ENCODE measurements at places on chromosomes 2 and 18.

DNA sequence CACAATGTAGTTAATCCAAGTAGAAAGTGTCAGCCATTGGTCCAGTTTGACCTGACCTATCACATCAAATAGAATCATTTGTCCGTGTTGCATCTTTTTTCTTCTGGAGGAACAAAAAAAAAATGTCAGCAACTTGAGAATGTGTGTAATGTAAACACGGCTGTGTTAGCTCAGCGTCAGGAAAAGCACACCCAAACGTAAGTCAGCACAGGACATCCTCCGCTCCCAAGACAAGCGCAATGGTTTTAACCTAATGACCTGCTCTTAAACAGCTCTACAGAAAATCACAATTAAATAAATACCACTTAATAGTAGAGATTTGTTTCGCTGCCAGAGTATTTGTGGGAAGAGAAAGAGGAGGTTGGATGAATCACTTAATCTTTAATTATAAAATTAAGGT is 59.4 kb downstream of the OSR1 start:
- DNase-seq, result no peak

DNA sequence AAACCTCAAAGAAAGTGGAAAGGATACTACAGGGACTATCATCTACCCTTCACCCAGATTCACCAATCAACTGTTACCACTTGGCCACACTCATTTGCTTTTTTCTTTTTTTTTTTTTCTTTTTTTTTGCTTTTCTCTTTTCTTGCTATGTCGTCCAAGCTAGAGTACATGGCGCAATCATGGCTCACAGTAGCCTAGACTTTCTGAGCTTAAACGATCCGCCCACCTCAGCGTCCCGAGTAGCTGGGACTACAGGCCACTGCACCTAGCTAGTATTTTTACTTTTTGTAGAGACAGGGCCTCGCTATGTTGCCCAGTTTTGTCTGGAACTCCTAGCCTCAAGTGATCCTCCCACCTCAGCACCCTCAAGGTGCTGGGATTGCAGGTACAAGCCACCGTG is 24.0 kb downstream of the BIN1 start:
- no peak for DNase-seq

GRCh38 chr2:237304763-237305514 is 109.0 kb downstream of the COL6A3 start:
- no peak for DNase-seq

- DNase-seq, result peak; percentile 48
These were observed 42.6 kb upstream of the RAPGEF4 start for GRCh38 chr2:172693037-172693436.

GRCh38 chr2:3257166-3257565 is 120.5 kb downstream of the EIPR1 start:
- no peak for DNase-seq

DNA sequence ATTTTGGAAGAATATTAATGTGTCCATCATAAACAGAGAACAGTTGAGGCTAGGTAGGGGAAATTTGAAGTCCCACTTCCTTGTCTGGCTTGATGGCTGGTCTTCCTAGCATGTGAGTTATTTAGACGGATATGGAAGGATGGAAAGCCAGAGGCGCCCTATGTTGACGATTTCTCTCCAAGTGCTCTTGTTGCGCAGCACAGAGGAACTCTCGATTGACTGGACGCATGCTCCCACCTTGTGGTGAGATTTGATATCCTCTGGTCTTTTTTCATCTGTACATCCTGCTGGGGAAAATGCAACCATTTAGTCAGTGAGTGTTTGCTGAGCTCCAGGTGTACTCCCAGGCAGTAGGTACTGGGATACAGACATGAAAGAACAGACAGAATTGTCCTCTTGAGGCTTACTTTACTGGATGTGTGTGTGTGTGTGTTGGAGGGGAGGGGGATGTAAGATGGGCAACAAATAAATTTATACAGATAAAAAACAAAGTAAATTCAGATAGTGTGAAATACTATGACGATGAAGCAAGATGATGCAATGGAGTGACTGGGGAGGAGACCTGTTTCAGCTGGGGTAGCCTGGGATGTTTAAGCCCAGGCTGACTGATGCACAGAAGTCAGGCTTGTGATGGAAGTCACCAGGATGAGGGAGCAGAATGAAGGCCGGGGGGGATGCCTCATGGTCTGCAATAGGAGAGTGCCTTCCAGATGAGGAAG is 137.2 kb downstream of the TRIM43 start:
- DNase-seq, result peak; percentile 24

DNA sequence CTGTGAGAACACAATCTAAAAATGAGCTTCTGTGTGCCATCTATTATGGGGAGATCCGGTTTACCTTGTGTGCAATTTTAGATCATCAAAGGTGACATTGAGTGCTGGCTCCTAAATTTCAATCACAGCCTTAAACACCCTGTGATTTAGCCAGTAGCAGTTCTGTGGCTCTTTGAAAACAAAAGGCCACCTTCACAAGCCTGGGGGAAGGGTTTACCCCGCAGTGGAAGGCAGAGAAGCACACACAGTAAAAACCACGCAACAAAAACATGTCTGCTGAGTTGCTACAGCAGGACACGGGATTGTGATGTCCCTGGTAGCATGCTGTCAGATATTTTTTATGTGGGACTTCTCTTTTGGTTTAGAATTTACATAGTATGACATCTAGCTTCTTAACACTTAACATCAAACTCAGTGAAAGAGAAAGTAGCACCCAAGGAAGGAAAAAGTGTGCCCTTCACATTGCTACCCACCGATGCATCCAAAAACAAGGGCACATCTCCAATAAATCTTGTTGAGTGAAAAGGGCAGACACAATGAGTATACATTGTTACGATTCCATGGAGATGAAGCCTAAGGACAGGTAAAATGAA is 56.1 kb upstream of the RNF152 start:
- no peak for DNase-seq

- no peak for DNase-seq
These were observed 3.4 kb upstream of the ANKRD12 start for GRCh38 chr18:9133225-9133624.

DNA sequence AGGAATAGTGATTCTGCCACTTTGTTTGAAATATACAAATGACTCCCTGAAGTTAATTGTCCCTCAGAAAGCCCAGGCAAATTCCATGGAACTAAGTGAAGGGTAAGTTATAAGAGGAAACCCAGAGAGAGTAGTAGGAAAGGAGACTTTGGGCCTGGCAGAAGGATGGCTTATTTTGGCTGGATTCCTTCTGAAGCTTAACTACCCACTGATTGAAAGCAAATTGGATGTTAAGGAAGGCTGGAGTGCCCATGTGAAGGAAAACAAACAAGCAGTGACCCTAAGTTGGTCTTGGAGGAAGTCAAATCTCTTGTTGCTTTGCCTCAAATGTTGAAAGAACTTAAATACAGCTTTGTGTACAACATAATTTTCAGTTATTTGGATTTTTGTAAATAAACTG is 1106.4 kb upstream of the ZEB2 start:
- no peak for DNase-seq

Measured in activated naive CD8-positive, alpha-beta T cell treated with anti-CD3 and anti-CD28 coated beads, Interleukin-2, amount 50 U/mL, for 24 hours (primary cell).